Activated CD4-positive, alpha-beta T cell treated with anti-CD3 and anti-CD28 coated beads, Interleukin-2, amount 10 ng/mL, durations not matched to agents 24 days and 14 days (primary cell): ENCODE measurements at places on chromosomes 7 and 10.

- peaks cover 23% of the 10 kb centered on the region for H3K4me1 ChIP-seq
- DNase-seq: no peak
- no peaks in the 10 kb centered on the region for H3K27me3 ChIP-seq
- H3K36me3 ChIP-seq: peaks cover 7% of the 10 kb centered on the region
These were observed 60.4 kb downstream of the INPP5F start for GRCh38 chr10:119786117-119786769.

DNA sequence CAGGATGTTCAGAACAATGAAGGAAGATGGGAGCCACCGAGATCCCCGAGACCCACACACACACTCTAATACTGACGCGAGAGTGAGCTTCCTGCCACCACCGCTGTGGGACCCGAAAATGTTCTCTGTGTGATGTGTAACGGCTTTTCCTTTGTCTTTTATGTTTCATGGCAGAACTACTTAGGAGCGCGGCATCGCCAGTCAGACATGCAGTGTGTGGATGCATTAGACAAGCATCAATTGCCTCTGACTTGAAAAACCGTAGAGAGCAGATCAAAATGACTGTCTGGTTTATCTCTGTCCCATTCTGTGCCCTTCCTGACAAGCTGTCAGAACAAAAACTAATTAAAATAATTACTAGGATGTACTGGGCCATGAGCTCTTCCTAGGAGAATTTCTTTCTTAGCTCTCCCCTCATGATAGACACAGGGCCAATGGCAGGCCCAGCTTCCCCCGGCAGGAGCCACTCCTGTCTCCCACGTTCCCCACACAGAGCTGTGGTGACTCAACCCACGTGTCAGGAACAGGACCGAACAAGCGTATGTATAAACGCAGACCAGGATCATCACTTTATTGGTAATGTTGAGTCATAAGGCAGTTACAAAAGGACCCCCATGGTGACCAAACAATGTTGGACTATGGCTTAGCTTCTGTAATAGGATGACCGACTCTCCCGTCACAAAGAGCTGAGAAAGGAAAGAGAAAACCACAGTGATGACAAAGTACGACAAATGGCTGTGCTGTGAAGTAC, 705.0 kb downstream of the PARD3 start:
- no peak for DNase-seq
- peaks cover 2% of the 10 kb centered on the region for H3K27me3 ChIP-seq
- H3K4me3 ChIP-seq: no peak overlapping the region
- H3K36me3 ChIP-seq: no peaks in the 10 kb centered on the region
- H3K4me1 ChIP-seq: peaks cover 3% of the 10 kb centered on the region

- no peaks in the 10 kb centered on the region for H3K36me3 ChIP-seq
- DNase-seq: no peak
- H3K4me3 ChIP-seq: no peak overlapping the region
- H3K27me3 ChIP-seq: no peaks in the 10 kb centered on the region
- H3K27ac ChIP-seq: no peak overlapping the region
These were observed 253.2 kb downstream of the BMPER start for GRCh38 chr7:34158368-34159153.

GRCh38 chr7:107961405-107961804, 41.6 kb downstream of the LAMB1 start:
- peaks cover 1% of the 10 kb centered on the region for H3K27me3 ChIP-seq
- DNase-seq: no peak
- H3K36me3 ChIP-seq: no peaks in the 10 kb centered on the region
- no peak overlapping the region for H3K4me3 ChIP-seq

GRCh38 chr10:86600296-86600695, 54.1 kb upstream of the OPN4 start:
- peaks cover 8% of the 10 kb centered on the region for H3K27me3 ChIP-seq
- H3K4me1 ChIP-seq: no peaks in the 10 kb centered on the region
- H3K36me3 ChIP-seq: no peaks in the 10 kb centered on the region
